GOT3 (cell line): ENCODE measurements at places on chromosomes 4 and X.

DNA sequence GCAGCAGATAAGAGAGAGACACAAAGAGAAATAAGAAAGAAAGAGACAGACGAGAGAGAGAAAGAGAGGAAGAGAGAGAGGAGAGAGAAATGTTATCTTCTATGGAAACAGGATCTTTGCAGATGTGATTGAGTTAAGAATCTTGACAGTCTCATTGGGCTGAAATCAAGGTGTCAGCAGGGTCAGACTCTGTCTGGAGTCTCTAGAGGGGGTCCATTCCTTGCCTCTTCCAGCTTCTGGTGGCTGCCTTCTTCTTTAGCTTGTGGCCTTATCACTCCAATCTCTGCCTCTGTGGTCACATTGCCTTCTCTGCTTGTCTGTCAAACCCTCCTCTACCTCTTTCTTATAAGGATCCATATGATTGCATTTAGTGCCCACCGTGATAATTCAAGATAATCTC is 21.8 kb upstream of the GRPR start:
- no peak for DNase-seq

DNA sequence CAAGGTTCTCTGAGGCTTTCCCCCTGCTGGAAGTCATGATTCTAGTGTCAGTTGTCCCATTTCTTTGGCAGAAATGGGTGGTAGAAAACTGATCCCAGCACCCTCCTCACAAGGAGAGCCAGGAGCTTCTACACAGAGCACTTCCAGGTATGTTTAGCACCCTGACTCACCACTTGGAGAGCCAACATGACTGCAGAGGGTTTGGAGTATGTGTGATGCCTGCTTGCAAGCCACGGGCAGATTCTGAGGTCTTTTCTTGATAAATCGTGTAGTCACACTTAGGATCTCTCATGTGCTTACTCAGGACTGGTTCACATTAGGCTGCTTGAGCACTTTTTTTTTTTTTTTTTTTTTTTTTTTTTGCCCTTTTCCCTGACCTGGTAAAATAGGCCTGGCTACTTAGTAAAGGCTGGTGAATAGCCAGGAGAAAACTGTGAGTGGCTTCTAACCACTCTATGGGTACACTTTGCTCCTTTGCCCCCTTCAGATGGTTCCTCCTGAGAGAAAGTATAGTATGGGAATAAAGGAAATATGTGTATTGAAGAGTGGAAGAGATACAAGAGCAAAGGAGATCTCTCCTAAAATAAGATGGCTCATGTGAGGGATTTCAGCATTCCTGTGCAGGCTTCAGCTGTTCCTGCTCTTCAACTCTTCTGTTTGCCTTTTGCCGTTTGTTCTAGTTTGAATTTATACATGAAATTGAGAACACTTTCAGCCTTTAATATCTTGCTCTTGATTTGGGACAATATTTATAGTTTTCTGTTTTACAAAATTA is 103.6 kb downstream of the EMCN start:
- DNase-seq, result no peak

DNA sequence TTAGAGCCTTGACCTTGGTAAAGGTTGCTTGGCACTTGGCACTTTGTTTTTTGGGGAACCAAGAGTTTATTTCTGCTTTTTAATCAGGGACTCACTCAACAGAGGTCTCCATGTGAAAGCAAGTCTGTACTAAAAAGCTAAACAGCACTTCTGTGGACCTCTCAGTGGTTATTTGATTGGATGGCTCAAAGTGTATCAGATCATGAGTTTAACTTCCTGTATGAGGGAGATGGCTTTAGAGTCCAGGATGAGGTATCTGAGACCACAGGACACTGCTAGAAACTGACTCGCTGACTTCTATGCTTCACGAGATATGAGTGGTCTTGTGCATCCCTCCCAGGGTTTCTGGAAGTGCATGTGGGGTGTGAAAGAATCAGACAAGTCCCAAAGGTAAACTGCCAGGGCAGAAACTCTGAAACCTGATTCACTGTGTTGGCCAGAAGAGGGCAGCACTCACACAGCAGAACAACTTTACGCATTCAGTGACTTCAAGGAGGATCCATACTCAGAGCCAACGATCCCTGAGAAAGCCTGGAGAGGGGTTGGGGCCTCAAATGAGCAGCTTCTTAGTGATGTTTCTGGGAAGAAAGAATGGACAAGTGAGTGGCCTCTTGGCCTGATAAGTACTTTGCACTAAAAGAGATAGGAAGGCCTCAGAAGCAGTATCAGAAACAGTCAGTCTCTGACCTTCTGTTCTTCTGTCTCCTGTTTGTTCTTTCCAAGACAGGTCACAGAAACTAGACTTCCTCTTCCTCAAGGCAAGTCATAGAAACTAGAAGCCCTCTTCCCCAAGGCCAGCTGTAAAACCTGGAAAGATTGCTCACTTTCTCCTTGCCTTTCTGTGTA is 220.3 kb upstream of the CXCL13 start:
- DNase-seq, result peak; percentile 1

- no peak for DNase-seq
These were observed 36.0 kb downstream of the SLC9A7 start for GRCh38 chrX:46722742-46723568.

DNA sequence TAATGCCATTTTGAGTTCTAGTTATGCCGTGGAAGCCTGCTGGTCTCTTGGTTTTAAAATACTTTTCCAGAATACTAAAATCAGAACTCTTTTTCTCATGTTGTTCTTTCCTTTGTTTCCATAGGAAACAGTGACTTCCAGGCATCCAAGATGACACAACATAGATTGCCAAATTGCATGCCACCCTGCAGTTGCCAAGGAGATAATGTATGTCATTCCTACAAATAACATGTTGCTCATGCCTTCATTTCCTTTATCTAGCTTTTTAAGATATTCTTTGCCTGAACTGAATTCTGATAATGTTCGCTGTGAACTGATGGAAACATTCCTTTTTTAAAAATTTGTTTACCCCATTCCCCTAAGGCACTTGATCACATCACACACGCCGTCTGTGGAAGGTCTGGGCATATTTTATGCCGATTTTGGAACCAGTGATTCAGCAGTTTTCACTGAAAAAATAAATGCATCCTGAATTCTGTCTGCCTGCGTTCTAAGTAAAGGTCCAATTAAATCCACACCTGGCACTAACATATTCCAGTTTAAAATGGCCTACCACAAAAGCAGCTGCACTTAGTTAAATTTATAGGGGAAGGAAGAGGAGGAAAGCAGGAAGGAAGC is 38.0 kb upstream of the COX7B2 start:
- no peak for DNase-seq

GRCh38 chrX:154515090-154515965 is 704 bp downstream of the FAM3A start:
- no peak for DNase-seq

DNA sequence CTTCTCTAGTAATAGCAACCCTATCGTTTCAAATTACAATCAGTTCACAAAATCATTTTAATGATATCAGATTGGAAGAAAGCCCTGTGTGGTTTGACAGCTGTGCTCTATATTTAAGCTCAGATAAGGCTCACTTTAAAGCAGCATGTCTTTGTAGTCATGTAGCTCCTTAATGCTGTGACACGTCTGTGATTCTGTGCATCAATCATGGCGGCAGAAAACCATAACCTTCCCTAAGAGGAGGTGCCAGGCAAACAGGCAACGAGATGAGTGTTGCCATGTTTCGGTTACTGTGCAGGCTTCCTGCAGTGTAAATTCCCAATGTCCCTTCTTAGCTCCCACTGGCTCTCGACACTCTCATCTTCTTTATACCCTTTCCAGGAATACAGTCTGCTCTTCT is 212.7 kb downstream of the GRID2 start:
- no peak for DNase-seq

GRCh38 chr4:187606581-187606980 is 389.0 kb upstream of the ZFP42 start:
- DNase-seq, result no peak

- no peak for DNase-seq
These were observed 29.2 kb downstream of the HTT-AS start for GRCh38 chr4:3044870-3045819.

GRCh38 chr4:21649391-21650090 is 299.0 kb downstream of the KCNIP4 start:
- no peak for DNase-seq

- no peak for DNase-seq
These were observed 552 bp downstream of the ADH5 start for GRCh38 chr4:99088023-99088449.

DNA sequence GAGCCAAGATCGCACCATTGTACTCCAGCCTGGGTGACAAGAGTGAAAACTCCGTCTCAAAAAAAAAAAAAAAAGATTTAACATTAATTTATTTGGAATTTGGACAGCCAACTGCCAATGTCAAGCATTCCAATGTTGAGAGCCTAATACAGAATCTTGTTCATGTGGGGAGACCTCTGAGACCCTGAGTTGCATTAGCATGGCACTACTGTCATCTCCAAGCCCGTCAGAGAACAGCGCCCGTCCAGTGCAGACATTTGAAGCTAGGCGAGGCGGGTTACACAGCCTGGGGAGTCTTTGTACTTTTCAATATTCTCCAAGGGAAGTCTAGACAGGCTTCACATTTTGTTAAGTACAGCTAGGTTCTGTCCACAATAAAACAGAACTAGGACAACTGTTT is 126.7 kb downstream of the CHRNA9 start:
- DNase-seq, result no peak

DNA sequence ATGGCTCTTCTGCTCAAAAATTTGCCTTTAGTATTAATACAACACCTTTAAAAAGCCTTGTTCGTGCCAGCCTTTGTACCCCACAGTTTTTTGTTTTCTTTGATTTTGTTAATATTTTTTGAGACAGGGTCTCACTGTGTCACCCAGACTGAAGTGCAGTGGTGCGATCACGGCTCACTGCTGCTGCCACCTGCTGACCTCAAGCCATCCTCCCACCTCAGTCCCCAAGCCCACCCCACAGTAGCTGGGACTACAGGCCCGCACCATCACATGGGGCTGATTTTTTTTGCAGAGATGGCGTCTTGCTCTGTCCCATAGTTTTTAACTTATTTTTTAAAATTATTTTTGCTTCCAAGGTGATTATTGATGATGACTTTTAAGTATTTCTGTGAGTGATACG is 134.0 kb downstream of the HTR2C start:
- no peak for DNase-seq

DNA sequence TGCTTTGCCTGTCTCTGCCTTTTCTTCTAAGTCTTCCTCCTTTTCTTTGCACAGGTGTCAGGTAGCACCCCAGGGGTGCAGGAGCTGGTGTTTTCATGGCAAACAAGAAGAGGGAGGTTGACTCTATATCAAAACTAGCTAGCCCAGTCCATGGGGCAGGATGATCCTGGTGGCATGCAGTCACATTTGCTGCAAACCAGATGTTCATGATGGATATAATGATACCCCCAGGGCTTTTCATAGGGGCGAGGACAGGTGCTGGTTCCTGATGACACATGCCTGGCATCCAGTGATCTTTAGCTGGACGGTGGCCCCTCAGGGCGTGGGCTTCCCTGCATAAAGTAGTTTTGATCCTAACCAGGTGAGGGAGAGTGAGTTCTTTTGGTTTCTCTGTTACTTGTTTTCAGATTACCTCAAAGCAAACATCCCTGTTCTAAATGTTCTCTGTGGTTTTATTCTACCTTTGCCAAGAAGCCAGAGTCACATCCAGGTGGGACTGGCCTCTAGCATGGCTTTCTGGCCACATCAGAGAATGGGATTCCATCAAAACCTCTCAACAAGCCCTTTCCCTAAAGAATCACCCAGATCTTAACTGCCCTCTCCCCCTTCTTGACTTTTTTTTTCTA is 11.2 kb upstream of the UBA6 start:
- DNase-seq, result no peak

DNA sequence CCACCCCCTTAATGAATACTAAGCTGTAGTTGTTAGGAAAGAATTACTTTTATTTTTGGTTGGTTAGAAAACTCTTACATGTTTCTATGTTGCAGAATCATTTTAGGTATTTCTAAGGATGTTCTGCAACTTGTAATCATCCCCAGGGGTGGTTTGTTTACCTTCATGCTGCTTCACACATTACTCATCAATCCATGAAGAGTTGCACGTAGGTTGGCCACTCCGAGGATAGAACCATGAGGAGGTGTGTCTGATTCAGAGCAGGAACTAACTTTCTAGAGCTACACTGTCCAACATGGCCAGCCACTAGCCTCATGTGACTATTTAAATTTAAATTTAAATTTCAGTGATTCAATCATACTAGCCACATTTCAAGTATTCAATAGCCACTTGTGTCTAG is 127.2 kb upstream of the FRMPD4 start:
- DNase-seq, result no peak

- no peak for DNase-seq
These were observed 76.5 kb upstream of the LSM6 start for GRCh38 chr4:146098978-146099377.

DNA sequence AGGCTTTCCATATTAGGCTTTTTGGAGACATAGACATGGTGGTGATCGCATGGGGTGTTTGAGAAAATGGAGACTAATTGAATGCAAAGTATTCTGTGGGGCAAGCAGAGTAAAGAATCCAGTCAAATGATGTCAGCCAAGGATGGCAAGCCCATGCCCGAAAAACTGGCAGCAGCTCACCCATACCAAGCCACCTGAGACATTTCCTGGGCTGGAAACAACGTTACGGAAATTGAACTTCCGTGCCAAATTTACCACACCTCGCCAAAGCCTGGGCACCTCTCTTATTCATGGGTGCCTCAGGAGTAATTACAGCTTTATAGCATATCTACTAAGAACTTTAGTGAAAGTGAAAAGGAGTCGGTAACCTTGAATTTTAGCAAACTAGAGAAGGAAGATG is 166.4 kb downstream of the CBR4 start:
- no peak for DNase-seq

- no peak for DNase-seq
These were observed 26.4 kb downstream of the DHRSX start for GRCh38 chrX:2474280-2474962.

- no peak for DNase-seq
These were observed 20.6 kb downstream of the CAMK2D start for GRCh38 chr4:113740857-113741379.

DNA sequence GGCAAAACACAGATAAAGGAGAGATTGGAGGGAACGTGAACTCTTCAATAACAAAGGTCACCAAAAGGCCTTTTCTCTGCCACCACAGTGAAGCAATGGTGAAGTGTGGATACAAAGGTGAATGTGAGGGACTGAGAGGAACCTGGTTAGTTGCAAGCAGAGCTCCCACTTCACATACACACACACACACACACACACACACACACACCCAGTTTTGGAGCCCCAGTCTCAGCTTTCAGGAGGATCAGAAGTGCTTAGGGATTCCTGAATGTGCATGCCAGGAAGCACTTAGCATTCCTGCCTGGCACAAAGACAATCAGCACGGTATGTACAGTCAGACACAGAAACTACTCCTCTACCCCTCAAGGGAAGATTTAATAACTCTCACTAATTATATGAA is 71.5 kb downstream of the ARHGEF9 start:
- no peak for DNase-seq

- DNase-seq, result no peak
These were observed 73.8 kb downstream of the MTMR1 start for GRCh38 chrX:150767045-150767395.

- DNase-seq, result no peak
These were observed 538.2 kb downstream of the KCNIP4 start for GRCh38 chr4:21410372-21410771.

DNA sequence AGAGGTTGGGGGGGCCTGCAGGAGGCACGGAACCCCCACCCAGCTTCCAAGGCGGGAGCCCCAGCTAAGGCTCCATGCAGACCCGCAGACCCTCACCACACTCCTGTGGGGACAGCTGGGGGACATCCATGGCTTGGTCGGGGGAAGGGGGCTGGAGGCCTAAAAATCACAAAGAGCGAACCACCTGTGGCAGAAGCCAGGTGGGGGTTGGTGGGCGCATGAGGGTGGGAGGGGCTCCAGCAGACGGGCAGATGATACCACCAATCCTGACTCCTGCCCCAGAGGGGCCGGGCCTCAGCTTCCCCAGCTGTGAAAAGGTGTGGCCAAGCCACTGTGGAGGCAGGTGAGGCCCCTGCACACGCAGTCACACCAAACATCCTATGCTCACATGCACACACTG is 111.6 kb downstream of the FAM53A start:
- no peak for DNase-seq
